ENCODE measurements at places on chromosomes 13 and 19.
A peak's percentile ranks its signal among the peaks of the same experiment; 100 is the strongest.

DNA sequence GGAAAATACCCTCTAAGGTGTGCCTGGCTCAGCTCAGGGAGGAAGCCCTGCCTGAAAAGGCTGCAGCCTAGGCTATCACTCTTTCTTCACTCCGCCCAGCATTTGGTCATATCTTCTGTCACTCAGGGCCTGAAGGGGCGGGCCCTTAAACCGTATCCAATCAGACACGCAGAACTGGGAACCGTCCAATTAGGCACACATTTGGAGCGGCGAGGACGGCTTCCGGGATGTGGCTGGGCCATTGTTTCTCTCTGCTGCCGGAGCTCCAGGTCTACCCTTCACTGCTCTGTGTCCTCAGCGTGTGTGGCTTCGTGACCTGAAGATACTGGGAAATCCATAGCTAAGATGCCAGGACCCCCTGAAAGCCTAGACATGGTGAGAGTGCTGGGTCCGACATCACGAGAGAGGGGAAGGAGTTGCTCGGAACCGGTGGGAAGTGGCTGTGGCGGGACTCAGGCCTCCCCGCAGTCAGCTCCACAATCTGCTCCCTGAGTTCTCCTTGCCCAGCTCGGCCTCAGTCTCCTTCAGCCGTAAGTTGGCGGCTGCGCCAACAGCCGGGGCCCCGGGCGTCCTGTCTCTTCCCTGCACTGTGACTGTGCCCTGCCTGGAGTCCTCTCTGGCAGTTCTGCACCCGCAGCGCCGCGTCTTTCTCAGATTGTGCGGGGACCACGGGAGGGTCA is at the start of gene ZNF493:
Gene ZNF493 (plus strand): TSS at position 241 of the 680 bp plus-strand sequence. CDS start 105 bp downstream, at position 346.
- DNase-seq = peak; percentile 81

DNA sequence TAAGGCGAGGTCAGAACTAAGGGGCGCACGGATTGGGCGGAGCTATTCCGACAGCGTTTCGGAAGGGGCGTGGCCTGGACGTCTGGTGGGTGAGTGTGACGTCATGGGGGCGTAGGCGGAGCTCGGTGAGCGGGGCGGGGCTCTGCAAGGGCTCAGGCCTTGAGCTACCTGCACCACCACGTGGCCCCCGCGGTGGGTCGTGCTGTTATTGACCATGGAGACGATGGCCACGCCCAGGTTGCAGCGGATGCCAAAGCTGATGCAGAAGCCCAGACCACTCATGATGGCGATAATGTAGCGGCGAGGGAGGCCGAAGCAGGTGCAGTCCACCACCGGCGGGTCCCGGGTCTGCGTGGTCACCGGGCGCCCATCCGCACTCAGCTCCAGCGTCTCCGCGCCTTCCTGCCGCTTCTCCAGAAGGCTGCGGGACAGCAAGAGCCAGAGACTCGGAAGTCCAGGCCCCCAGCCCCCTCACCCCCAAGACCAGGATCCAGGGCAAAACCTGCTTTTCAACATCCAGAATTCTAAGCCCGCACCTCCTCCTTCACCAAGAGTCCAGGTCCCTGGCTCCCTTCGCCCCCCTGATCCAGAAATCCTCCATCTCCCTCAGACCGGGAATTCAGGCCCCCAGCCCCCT is 4.8 kb downstream of the SLC17A7 start:
- DNase-seq = no peak

DNA sequence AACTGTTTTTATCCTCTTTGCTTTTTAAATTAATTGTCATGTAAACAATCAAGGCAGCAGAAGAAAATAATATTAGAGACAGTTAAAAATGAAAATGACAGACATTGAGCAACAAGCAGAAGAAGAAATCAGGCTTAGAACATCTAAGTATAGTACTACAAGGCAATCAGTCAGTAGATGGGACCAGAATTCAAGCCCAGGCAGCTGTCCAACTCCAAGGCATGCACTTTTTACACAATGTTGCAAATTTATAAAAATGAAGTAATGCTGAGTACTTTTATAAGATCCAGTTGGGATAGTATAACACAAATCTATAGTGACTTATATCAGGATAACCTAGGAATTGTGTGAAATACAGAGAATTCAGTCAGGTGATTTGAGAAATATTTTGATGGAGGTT is 2815.8 kb downstream of the PCDH9 start:
- no peak for DNase-seq

DNA sequence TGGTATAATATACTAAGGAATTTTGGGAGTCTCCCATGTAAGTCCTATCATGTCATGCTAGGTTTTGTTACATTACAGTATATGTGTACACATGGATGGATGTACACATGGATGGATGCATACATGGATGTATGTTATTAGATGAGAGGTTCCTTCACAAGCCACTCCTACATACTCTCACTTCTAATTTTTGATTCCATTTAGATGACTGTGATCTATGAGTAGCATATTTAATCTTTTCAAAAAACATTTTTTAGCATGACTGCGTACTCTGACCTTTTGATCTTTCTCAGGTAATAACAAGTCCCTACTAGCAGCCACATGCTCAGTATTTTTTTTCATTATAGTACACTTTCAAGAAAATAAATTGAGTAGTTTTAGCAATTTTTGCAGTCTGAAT is 441.8 kb downstream of the SLITRK1 start:
- DNase-seq = no peak

DNA sequence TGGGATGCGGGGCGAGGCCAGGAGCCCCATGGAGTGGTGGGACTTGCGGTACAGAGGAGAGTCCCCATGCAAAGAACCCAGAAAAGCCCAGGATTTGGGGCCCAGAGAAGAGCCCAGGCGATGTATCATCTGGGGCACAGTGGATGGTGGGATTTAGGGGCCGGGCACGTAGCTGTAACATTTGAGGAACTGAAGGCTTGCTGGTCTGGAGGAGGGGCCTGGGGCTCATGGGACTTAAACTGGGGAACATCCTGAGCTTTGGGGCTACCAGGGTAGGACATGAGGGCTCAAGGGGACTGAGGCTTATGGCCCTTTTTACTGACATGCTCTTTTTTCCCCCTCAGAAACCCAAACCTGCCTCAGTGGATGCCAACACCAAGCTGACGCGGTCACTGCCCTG is 13.5 kb downstream of the MED25 start:
- no peak for DNase-seq

- DNase-seq = no peak
Observed at GRCh38 chr13:33636955-33637670, 180.8 kb upstream of the RFC3 start.

GRCh38 chr13:79311386-79311785 is 94.7 kb downstream of the RBM26 start:
- DNase-seq = no peak

- no peak for DNase-seq
Observed at GRCh38 chr19:44677019-44677811, 5.9 kb downstream of the CEACAM19 start.

DNA sequence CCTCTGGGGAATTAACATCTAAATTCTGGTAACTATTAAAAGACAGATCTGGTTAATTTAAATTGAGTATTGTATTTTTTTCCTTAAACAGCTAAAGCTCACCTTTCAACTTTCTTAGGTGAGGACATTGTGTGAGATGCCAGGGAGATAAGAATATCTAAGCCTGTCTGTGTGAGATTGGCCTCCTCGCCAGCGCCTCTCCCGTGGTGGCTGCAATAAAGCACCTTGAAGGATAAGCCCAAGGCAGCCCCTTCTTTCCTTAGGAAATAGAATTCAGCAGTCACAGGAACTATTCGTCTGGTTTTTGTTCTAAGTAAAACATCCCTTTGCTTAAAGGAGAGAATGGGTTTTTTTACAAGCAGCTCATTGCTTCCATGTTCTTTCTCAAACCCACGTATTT is 24.6 kb downstream of the NAXD start:
- no peak for DNase-seq

DNA sequence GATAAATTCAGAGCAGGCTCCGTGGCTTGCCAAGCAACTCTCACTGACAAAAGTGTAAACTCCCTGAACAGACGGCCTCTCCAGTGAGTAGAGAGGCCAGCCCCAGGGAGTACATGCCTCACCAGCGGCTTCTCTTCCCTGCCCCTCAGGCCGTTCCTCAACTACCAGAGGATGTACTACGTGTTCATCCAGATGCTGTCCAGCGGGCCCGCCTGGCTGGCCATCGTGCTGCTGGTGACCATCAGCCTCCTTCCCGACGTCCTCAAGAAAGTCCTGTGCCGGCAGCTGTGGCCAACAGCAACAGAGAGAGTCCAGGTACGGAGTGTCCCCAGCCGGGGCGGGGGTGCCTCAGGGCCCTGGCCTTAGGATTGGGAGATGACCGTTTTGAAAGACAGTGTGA is 93.4 kb upstream of the MCF2L start:
- DNase-seq = no peak

DNA sequence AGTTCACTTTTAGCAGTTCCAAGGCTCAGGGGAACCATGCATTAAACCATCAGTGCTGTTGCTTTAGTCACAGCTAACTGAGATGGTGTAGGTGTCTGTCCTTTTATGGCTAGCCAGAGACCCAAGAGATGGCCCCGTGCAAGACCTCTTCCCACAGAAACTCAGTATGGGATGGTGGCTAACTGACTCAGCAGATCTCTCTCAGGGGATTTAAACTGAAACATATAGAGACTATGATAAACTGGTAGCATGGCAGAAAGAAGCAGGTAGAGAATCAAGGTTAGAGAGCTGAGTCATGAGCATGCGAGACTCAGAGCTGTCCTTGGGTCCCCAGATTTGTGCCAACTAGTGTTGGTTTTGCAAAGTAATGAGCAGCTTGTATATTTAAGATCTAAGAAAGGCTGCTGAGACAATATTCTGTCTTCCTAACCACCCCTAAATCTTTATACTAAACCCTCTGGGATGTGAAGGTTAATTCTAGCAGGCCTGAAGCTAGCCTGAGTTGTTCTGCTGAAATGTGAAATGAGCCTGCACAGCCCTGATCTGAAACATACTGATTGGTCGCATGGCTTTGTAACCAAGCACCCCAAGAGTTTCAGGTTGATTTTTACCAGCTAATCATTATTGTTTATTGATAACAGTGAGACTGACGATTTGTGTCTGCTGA is 6.5 kb upstream of the SCEL start:
- no peak for DNase-seq

GRCh38 chr13:76223565-76223964 is 587.4 kb downstream of the LMO7 start:
- DNase-seq = no peak

- no peak for DNase-seq
Observed at GRCh38 chr13:24162604-24163003, 2.1 kb downstream of the SPATA13 start.

DNA sequence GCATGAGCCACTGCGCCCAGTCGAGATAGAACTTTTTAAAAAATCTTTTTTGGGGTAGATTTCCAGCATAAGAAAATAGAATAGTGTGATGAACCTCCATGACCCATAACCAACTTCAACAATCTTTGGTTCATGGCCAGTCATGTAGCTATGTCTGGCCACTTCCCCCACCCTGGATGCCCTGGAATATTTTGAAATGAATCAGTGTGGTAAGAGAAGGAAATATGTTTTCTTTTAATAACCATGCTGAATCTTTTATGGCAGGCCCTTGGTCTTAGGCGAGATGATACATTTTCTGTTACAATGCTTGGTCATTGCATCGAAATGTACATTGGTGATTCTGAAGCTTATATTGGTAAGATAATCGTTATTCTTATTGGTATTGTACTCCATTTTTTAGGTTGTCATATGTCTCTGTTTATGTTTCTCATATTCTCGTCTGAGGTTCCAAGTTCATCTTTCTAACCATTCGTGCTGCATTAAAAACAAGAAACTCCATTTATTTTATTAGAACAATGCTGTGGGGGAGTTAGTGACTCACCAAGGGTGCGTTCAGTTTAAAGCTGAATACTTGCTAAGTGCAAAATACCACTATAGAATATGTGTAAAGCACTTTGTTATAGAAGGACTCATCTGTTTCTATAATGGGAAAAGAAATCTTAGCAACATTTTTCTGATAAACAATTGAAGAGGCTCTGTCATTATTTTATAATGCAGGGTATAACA is 16.4 kb upstream of the UPF3A start:
- DNase-seq = no peak

DNA sequence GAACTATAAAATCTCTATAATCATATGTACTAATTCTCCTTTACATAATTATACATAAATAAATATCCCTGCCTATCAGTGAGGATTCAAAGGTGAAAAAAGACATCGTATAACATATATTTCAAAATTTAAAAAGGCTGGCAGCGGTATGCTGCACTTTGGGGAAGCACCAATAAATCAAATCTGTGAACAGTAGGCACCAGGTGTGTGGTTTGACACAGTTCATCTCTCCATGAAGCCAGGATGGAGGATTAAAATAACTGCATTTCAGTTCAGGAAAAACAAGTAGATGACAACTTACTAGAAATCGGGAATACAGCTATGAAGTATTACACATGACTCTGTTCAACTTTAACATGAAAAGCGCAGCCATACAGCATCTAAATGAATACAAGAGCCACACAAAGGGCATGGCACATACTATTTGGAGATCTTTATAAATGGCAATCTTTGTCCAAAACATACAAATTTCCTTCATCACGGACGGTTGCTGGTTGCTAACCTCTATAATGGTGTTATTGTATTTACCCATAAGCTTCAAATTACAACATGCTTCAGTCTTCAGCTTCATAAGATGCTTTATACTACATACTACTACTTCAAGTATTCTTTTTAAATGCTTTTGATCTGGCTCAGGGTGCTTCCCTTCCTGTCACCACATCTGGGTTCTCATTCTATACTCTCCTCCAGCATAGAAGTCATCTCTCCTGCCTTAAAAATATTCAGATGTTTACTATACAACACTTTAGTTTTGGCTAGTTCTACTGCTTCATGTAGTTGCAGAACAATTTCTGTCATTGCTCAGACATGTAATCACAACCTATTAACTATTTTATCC is 128.7 kb downstream of the KLF12 start:
- no peak for DNase-seq

- no peak for DNase-seq
Observed at GRCh38 chr13:61531383-61532065, 115.9 kb upstream of the PCDH20 start.

DNA sequence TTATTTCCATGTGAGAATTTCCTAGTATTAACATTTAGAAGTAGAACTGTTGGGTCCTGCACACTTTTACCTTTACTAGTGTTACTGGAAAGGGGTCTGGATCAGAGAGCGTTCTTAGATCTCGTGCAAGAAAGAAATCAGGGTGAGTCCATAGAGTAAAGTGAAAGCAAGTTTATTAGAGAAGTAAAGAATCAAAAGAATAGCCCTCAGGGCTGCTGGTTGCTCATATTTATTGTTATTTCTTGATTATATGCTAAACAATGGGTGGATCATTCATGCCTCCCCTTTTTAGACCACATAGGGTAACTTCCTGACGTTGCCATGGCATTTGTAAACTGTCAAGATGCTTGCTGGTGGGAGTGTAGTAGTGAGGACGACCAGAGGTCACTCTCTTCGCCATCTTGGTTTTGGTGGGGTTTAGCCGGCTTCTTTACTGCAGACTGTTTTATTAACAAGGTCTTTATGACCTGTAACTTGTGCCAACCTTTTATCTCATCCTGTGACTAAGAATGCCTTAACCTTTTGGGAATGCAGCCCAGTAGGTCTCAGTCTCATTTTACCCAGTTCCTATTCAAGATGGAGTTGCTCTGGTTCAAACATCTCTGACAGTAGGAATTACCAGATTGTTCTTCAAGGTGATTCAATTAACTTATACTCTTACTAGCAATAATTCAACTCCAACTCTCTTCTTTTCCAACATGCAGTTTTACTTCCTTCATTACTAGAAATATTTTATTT is 27.4 kb downstream of the NDFIP2 start:
- no peak for DNase-seq

GRCh38 chr13:27339299-27339698 is 68.7 kb downstream of the RASL11A start:
- no peak for DNase-seq

All from stimulated activated CD8-positive, alpha-beta memory T cell treated with anti-CD3 and anti-CD28 coated beads, Interleukin-4, amount 100 ng/mL, for 4 hours (primary cell).